NCI-H1417 (cell line): ENCODE measurements at places on chromosomes 2 and 18.

DNA sequence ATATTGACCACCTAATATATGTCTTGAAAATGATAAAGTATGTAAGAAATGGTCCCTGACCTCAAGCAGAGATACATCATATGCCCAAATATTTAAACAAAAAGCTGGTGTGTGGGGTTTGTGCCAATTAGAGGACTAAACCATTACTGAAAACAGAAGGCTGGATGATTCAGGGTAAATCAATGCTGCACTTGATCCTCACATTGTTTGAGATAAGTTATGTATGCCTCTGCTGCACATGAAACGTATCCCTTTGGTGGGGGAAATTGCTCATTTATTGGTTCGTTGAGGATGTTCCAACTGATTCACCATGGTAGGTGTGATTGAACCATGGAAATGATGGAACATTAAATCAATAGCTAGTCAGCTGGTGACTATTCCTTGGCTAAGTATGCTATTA, 24.7 kb upstream of the DARS1 start:
- DNase-seq, result no peak

DNA sequence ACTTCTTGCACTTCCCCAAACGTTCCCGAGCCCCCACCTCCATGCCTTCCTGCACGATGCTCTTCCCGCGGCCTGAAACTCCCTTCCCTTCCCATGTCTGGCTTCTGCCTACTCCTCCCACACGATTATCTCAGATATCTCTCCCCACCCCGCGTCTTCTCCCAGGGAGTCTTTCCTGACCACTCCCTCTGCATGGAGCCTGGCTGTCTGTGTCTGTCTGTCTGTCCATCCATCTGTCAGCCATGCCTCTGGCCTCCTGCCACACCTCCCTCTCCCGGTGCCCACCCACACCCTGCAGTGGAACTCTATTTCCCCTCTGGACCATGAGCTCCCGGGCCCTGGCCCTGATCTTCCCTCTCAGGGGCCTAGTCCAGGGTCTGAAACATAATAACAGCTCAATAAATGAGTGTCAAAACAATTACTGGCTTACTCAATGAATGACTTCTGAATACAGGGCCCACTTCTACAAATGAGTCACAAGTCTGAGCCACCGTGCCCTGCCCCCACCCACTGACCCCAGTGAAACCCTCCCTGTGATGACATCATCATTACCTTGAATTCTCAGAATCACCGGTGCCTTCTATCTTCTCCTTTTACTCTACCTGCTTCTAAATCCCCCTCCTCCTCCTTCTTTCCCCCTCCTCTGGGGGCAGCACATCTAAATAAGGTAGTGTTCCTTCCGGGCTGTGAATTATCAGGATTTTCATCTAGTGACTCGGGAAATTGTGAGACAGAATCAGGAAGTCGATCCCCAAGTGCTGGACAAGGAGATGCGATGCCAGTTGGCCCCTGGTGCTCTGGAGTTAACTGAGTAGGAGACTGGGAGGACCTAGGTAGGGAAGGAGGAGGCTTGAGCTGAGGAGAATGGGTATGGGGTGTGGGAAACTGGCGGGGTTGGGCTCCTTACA, 46.1 kb upstream of the PLB1 start:
- no peak for DNase-seq

GRCh38 chr2:73006969-73007710, 64.4 kb downstream of the SFXN5 start:
- DNase-seq, result no peak

DNA sequence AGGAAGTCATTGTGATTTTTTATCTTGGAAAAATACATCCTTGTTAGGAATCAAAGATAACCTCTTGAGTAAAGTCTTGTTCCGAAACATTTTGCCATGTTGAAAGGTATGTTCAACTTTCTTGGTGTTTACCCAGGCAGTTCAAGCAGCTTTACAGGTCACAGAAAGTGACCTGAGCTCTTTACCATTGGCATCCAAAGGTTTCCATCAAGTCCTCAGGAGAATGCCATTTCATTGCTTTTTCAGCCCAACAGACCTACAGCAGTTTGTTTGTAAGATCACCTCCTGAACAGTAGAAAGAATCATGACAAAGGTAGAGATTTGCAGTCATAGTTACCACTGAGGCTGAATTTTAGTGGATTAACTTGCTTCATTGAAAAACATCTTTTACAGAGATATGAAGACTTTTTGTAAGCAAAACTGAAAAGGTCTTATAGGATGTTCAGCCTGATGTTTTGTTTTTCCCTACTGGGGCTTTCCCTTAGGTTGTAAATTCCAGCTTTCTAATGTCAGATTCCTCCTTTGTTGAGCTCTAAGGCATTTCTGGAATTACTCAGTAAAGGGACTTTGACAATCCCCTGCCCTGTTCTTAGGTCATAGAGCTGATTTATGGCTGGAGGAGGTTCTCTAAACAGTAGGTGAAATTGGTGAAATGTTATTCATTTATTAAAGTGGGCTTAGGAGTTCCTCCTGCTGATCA, 236.8 kb upstream of the RBMS1 start:
- DNase-seq, result no peak

- peak; percentile 10 for DNase-seq
Measured at GRCh38 chr2:227376656-227377396, 2.3 kb downstream of the TM4SF20 start.

GRCh38 chr2:4914036-4914435, 778.1 kb upstream of the SOX11 start:
- no peak for DNase-seq

GRCh38 chr2:178230396-178230795, 36.1 kb downstream of the OSBPL6 start:
- DNase-seq, result no peak

DNA sequence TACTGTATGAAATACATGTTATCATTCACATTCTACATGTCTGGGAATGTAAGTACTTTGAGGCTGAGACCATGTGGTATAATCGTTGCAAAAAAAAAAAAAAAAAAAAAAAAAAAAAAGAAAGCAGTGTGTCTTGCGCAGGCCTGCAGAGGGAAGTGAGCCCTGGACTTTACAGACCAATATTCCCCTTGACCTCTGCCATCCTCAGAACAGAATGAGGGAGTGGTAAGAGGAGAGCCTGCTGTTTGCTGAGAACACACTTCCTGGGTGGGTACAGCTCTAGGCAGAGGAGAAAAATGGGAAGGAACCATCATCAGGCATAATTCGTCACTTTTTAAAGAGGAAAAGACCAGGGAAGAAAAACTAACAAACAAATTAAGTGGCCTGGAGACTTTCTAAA, 28.8 kb upstream of the TBC1D8 start:
- DNase-seq, result no peak

DNA sequence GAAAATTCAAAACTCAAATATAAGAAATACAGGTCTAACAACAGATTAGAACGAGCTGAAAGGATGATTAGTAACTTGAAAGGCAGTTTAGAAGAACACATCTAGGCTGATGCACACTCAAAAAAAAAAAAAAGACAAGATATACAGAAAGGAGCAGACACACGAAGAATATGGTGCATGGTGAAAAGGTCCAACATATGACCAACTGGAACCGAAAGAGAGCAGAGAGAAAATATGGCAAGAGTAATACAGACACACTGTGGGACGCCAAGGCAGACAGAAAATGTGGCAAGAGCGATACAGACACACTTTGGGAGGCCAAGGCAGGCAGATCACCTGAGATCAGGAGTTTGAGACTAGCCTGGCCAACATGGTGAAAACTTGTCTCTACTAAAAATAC, 39.8 kb downstream of the NDUFA10 start:
- DNase-seq, result no peak

- no peak for DNase-seq
Measured at GRCh38 chr18:66937546-66937945, 333.7 kb upstream of the CDH19 start.
